ENCODE measurements at places on chromosomes 13 and 19. TPM values are rescaled to one million over a fixed set of nuclear protein-coding genes. Genes with fewer than 3 reads are reported as not detected.

Gene SHISA2
- 2.1 TPM for total RNA-seq

Gene CYP4F8
- total RNA-seq, result not detected

Gene PPAN
- 18.1 TPM for total RNA-seq

DNA sequence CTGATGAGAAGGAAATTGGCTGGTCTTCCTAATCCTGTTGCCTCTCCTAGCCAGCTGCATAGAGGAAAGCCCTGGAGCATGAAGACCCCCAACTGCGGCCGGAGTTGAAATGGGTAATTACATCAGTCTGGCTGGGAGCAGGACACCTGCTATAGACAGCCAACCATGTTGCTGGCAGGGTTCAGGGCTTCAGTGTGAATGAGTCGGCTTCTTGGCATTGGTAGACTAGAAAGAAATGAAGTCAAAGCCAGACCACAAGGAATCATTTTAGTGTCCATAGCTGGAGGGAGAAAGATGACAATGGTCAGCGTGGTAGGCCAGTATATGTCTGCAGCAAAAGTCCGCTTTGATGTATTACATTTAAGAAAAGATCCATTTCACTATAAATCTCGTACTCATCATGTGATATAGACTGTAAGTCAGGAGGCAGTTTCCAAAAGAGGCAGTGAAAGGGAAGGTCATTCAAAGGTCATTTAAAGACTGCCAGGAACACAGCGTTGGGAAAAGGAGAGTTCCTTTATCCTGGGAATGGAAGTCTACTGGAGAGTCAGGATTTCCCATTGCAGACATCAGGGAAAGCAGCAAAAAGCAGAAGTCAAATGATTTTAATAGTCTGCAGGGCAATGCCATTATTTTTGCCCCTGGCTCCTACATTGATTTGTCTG is 262.7 kb downstream of the DNAJC15 start:
- no peaks in the 10 kb centered on the region for H3K4me1 ChIP-seq
- H3K4me3 ChIP-seq, result no peak overlapping the region
- H3K36me3 ChIP-seq, result no peaks in the 10 kb centered on the region
- no peaks in the 10 kb centered on the region for H3K27me3 ChIP-seq

- no peak overlapping the region for H3K4me3 ChIP-seq
- DNase-seq, result no peak
- no peaks in the 10 kb centered on the region for H3K36me3 ChIP-seq
- H3K4me1 ChIP-seq, result no peaks in the 10 kb centered on the region
Observed at GRCh38 chr19:29062475-29063435, 150.2 kb downstream of the UQCRFS1 start.

DNA sequence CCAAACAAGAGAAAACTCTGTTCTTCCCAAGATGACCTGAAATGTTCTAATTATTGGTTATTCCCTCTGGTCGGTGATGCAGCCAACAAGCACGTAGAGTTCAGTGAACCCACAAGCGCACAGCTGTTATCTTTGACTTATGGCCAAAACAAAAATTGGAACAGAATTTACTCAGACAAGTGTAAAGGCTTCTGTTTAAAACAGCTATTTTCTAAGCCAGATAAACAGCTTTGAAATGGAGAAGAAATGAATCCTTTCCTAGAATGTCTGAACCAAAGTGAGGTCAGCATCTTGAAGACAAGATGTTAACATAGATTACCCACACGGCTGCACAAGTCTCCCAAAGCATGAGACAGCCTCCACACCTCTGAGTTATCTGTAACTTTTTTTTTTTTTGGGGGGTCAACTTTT is 669.2 kb downstream of the DIAPH3 start:
- no peak for DNase-seq
- H3K27me3 ChIP-seq, result no peaks in the 10 kb centered on the region
- no peaks in the 10 kb centered on the region for H3K36me3 ChIP-seq
- H3K4me3 ChIP-seq, result no peak overlapping the region
- no peaks in the 10 kb centered on the region for H3K4me1 ChIP-seq
